ENCODE measurements at places on chromosomes 12 and 14.

- DNase-seq, result no peak
These were observed 167.0 kb upstream of the ALG10B start for GRCh38 chr12:38149395-38150073.

- no peak for DNase-seq
These were observed 5.5 kb upstream of the KRT84 start for GRCh38 chr12:52390739-52391617.

- no peak for DNase-seq
These were observed 137.4 kb downstream of the LLPH start for GRCh38 chr12:65993173-65993572.

DNA sequence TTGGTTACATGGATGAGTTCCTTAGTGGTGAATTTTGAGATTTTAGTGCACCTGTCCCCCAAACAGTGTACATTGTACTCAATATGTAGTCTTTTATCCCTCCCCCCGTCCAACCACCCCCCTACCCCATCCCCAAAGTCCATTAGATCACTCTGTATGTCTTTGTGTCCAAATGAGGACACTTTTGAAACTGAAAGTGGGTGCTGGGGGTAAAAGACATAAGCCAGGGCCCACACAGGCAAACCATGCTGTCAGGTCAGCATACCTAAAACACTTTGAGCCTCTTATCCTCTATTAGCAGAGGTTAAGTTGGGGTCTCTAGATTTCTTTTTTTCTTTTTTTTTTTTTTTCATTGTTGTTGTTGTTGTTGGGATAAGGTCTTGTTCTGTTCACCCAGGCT is 31.3 kb upstream of the KICS2 start:
- no peak for DNase-seq

DNA sequence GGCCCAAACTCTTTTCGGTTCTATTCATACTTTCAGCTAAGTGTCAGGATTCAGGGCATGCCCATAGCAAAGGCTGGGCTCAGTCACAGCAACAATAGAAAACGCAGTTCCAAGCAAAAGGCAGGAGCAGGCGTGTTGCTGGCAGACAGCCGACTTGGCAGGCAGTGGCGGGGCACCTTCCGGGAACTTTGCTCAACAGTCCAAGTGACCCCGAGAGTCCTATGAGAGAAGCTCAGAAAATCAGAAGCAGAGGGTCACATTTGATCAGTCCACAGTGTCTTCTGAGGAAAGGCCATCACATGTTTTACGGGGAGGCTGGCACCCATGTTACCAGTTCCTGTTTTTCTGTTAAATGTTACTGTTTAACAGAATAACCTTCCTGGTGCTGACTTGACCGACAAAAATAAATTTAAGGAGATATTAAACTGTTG is 115.0 kb downstream of the DACT1 start:
- DNase-seq, result no peak

DNA sequence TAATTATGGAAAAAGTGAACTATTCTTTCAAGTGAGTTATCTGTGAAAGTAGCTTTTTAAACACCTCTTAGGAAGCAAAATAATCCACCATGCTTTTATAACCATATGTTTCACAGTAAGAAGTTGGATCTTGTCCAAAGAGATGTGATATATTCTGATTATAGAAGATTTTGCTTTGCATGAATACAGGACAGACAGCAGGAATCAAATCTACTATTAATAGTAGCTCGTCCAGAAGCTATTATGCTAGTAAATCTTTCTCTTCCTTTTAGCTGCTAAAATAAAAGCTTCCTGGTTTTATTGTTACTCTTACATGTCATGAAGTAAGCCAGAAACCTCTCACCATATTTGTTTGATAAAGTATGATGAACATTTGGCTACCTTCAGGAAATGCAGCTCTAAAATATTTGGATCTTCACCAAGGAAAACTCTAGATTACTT is 257.0 kb downstream of the IPO8 start:
- no peak for DNase-seq

GRCh38 chr14:70780396-70781075 is 28.8 kb downstream of the MAP3K9 start:
- DNase-seq, result no peak

- no peak for DNase-seq
These were observed 57.0 kb downstream of the PLEKHG7 start for GRCh38 chr12:92759634-92760268.

GRCh38 chr14:31419179-31419966 is 977 bp downstream of the HEATR5A start:
- DNase-seq, result no peak

DNA sequence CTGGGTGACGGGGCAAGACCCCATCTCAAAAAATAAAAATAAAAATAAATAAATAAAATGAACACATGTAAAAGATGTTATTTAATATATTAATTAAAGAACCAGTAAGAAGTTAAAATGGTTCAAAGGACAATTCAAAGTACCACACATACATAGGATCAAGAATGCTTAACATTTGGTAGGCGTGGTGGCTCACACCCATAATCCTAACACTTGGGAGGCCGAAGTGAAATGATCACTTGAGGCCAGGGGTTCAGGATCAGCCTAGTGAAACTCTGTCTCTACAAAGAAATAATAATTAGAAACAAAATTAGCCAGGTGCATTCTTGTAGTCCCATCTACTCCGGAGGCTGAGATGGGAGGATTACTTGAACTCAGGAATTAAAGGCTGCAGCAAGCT is 53.3 kb downstream of the SPATS2 start:
- no peak for DNase-seq

DNA sequence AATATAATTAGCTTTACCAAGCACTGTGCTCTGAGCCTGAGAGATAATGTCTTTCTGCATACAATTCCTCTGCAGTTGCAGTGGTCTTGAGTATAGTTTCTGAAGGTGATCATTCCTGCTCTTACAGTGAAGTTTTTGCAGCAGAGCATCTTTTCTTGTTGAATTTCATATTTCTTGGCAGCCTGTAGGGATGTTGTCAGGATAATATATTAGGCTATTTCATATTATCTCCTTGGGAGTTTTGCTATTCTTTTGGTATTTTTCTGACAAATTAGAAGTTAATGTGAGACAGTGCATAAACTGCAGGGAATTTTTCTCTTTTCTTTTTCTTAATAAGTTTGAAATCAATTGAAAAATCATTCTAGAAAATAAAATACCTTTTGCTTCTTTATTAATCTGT is 1502.6 kb upstream of the FLRT2 start:
- no peak for DNase-seq

All from NK-92 treated with Interleukin-12 subunit alpha and Interleukin-12 subunit beta, amount 100 ng/mL, for 24 hours (cell line).